ENCODE measurements at places on chromosomes 11 and 22.

- DNase-seq, result no peak
Observed at GRCh38 chr11:127640561-127641451, 640.2 kb upstream of the KIRREL3 start.

DNA sequence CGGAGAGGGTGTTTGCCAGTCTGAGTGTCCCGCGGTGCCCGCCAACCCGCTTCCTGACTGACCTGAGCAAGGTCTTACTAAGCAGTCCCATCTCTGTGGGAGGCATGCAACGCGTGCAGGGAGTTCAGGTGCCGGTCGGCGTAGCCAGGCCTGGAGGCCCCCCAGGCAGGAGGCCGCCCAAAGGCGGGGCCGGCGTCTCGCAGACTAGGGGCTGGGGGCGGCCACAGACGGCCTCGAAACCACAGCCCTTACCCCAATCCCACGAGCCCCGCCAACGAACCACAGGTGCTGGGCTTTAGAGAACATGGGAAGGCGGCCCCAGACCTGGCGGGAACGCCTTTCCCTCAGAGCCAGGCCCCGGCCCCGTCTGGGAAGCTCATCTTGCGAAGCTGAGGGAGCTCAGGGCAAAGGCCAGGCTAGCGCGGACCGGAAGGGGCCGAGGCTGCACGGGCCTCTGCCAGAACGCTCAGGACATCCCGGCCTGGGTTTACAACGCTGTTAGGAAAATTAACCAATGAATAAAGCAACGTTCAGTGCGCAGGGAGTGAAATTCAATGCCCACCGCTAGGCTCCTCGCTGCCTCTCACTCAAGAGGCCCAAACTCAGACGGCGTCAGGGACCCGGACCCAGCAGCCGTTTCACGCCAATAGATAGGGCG is 2.1 kb upstream of the MTFP1 start:
- no peak for DNase-seq

- DNase-seq, result peak; percentile 42
Observed at GRCh38 chr11:35318977-35319925, 100.1 kb downstream of the SLC1A2 start.

DNA sequence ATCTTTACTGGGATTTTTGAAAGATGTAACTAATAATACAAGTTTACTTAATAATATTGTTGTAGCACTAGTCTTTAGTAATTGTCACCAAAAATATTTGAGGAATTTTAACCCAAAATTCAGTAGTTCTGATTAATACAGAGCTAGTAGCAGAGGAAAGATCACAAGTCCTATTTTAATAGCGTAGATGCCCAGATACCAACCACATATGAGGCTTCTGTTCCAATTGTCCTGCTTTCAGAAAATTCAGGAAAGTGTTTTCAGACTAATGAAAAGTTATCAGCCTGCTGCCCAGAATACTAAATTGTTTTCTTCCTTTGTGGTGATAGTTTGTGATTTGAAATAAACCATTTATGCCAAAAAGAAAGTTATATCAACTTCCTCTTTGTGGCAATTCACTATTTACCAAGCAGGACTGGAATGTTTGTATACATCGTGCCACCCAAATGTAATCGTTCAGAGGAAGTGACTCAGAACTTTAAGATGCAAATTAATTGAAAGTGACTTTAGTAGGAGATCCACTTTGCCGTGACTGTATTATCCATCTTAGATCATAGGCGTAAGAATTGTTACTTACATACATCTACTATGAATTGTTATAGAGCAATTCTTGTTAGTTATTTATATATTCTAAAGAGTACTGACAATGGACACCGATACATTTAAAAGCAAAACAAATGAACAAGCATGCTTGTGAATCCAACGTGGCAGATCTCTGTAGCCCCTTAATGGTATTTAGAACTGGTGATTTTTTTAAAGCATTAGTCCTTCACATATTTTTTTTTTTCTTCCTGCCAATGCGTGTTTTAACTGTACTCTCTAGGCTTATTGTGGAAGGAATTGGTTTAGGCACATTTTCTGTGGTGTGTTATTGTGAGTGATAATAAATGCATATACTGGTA is 231.0 kb downstream of the DDX10 start:
- peak; percentile 73 for DNase-seq

DNA sequence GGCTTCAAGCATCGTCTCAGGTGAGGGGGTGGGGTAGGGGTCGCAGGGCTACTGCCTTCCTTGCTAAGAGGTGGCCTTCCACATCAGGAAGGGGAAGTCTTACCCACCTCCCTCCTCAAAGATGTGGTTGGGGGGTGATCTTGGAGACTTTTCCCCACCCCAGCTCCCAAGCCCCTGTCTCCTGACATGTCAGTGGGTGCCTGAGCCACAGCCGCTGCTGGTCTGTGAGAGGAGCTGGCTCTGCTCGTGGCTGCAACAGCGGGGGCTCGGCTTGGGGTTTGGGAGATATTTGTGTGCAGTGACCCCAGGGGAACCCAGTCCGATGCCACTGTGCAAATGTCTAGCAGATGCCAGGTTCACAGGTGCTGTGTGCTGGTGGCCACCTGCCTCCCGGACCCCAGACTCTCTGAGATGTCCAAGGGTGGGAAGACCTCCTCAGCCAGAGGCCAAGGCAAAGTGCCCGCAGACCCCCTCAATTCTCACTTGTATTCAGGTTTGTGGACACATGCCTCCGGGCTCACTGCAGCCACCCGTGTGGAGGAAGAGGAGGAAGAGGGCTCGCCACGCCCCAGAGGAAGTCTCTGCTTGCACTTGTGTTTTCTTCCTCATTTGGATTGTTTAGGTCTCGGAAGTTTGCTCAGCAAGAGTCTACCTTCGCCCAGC is 1.9 kb downstream of the KCNQ1 start:
- no peak for DNase-seq

- DNase-seq, result no peak
Observed at GRCh38 chr11:124080327-124081001, 34.8 kb upstream of the VWA5A start.

DNA sequence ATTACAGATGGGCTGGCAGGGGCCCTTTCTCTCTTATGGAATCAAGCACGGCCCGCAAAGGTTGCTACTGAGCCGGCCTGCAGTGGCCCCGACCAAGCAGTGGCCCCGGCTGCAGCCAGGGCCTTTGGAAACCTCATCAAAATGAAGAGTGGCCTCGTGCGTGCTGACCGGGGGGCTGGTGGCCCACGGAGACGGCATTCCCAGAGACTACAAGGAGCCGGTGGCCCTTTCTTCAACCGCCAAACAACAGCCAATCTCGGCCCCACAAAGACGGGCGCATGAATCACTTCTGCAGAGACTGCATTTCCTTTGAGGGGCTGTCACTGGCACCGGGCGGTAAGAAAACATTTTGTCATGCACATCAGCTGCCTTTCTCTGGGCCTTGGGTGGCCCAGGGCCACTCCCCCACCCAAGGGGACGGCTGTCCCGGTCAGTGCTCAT is 43.1 kb upstream of the FGF3 start:
- DNase-seq, result no peak

DNA sequence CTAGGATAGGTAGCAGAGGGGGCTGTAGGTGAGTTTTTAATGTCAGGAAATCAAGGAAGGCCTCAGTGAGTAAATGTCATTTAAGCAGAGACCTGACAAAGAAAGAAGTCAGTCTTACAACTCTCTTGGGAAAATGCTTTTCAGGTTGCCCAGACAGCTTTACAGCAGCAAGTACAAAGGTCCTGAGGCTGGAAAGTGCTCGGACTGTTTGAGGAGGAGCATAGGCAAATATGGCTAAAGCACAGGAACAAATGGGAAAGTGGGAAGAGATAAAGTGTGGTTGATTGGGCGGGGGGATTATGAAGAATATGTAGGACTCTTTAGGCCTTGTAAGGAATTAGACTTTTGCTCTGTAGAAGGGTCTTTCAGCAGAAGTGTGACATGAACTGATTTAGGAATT is 125.4 kb downstream of the ARHGAP42 start:
- DNase-seq, result no peak

DNA sequence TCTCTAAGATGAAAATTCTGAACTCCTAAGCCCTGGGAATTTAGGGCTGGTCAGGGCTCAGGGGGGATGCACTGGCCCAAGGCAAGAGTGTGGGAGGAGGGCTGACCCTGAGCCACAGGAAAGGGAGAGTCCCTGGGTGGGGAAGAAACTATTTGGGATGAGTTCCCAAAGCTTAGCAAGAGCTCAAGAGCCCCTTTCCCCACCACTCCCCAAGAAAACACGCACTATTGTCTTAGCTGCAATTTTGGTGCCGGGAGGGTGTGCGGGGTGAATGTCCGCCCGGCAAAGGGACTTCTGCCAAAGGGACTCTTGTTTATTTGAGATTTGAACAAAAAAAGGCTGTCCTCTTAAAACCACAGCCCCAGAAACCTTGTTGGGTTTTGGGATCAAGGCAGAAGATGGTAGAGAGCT is 37.0 kb downstream of the KIAA1671 start:
- DNase-seq, result no peak

DNA sequence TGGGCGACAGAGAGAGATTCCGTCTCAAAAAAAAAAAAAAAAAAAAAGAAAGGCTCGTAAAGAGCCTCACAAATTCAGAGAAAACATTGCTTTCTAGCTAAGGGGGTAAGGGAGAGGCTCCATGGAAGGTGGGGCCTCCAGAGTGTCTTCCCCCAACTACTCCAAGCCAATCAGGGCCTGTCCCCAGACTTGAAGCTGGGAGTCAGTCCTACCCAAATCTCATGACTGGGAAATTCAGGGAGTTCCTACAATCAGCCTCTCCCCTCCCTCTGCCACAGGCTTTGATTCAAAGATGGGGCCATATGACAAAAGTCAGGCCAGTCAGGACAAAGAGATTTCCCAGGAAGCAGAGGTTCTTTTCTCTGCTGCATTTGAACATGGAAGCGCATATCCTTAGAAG is 63.0 kb upstream of the NUP160 start:
- no peak for DNase-seq

DNA sequence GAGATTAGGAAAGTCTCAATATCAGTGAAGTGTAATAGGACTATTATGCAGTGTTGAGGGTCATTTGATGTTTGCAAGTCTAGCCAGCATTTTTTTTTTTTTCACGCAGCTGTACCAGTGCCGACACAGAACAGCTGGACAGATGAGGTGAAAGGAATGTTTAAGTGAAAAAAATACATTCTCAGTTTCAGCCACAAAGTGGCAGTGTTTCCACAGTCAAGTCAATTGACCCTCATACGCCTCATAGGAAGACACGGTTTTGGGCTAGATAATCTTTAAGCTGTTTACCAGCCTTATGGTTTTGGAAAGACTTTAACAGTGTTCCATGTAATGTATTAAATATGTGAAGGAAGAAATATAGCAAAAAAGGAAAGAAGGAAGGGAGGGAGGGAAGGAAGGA is 349.9 kb upstream of the ANO3 start:
- DNase-seq, result peak; percentile 44

DNA sequence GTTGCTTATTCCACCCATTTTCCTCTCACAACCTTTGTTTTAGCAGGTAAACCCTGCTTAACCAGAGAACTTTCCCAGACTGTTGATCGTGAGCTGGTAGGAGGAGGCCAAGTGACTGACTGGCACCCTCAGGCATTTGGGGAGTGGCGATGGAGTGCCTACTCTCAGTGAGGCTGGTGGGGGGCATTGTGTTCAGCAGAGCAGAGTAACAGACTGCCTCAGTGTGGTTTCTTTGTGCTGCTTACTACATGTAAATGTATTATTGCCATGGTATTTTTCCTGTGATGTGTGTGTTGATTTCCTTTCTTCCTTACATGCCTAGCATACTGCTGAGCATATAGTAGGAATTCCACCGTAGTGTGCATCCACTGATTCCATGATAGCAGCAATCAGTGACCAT is 2.6 kb downstream of the MARK2 start:
- no peak for DNase-seq

- DNase-seq, result peak; percentile 73
Observed at GRCh38 chr11:112289588-112290492, 29.2 kb upstream of the PLET1 start.

All from LoVo (cell line).